COLO829 (cell line): ENCODE measurements at places on chromosomes 4 and X.

DNA sequence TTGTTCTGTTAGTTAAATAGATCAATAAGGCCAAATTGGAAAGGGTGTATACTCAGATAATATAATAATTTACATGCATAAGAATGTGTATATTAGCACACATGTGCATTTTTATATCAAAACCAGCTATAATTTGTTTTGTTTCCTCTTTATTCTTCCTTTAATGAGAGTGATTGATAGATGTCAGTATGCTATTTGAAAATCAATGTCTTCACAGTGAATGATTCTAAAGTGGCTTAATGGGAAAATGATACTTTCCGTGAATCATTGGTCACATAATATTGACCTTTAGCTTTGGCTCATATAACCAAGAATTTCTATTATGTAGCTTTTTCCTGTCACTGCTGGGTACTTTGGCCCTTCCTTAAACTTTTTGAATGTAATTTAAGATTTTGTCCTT lies 48.6 kb downstream of the PLS3 start:
- no peak for DNase-seq

DNA sequence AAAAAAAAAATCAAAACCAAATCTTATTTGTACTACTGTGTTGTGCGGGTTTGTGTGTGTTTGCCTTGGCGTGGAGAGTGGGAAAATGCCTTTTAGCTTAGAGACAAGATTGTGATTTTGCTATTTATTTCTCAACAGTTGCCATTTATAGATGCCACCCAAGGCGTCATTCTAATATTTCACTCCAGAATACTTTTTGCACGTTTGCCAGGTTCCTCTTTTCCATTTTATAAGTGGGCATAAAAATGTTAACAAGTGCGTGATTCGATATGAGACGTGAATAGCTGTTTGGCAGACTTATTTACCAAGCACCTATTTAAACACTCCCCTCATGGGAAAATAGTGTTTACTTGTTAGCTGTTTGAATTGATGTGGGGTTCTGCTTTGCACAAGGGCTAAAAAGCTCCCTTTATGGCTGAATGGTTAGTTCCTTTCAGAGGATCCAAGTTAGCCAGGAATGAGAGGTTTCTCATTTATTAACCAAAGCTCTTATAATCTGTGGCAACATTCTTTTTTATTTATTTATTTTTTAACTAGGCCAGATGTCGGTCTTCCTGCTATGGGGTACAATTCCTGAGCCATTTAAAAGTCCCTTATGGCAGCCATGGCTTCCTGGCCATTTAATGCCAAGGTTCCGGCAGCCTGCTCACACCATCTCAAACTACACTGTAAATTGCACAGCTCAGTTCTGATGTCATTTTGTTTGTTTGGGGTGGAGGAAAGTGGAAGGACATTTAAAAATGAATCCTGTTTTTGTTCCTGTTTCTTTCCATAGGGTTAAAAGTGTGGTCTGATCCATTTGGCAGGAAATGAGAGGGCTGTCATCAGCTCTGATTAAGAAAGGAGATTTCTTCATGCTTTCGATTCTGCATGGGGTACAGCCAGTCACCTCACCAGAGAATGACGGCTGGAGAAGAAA lies 14.6 kb downstream of the SMIM20 start:
- no peak for DNase-seq

DNA sequence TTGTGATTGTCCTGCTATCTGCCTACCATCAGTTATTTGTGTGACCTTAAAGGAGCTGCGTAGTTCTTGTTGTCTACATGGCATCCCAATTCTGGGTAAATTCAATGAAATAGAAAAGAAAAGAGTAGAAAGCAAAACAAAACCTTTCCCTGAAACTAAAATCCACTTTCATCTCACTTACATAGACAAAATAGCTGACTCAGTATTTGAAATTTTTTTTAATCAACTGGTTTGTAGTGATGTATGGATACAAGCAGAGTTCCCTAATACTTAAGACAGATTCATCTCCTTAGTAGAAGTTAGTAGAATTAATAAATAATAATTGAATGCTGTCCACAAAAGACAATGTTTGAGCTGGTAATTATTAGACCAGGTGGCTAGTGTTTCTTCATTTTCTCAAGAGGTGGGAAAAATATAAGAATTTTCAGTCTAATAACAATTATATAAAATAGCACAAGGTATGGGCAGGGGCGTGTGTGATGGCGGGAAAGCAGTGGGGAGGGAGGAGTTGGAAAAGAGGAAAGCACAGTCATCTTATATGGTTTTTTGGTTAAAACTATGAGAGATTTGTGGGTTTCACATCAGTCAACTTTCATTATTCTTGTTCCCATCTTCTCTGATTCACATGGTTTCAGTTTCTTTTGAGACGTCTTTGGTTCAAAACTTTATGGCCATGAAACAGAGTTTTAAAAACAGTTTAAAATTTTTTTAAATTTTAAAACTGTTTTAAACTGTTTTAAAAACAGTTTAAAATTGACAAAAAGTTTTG lies 275.2 kb downstream of the SPRY1 start:
- DNase-seq: no peak

DNA sequence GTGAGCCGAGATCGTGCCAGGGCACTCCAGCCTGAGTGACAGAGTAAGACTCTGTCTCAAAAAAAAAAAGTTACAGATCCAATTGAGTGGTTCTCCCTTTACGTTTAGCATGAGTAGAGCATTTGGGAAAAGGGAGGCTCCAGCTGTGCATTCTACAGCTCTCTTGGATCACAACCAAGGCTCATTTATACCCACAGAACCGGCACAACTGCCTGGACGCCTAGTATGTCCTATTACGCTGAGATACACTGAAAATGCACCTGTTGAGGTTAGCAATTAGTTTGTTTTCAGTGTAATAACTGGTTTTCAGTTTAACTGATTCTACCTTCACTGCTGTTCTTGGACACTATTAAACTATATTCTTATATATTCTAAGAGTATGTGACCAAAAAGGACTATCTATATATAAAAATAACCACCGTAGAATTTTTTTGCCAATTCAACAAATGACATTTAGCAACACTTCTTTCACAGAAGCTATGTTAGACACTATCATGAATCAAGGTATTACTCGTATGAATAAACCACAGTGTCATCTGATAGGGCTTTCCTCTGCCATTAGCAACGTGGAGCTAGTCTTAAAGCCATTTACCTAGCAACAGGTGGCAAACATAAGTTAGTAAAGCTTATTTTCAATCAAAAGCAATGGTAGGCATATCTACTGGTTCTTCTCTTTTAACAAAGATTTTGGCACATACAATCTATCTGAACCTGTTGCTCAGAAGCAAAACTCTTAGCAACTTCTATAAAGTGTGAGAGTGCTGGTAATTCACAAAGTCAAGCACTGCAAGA lies 3.6 kb downstream of the OTUD4 start:
- no peak for DNase-seq

DNA sequence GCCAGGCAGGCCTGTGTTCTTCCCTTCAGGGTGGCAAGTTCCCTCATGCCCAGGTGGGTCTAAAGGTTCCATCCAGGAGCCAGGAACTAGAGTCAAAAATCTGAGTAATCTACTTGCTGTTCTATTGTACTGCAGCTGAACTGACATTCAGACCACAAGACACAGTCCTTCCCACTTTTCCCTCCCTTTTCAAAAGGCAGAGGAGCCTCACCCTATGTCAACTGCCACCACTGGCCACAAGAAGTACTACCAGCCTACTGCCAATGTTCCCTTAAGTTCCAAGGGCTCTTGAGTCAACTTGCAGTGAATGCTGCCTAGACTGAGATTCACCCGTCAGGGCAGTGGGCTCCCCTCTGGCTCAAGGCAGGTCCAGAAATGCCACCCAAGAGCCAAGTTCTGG lies 133.5 kb downstream of the FAM47B start:
- no peak for DNase-seq

DNA sequence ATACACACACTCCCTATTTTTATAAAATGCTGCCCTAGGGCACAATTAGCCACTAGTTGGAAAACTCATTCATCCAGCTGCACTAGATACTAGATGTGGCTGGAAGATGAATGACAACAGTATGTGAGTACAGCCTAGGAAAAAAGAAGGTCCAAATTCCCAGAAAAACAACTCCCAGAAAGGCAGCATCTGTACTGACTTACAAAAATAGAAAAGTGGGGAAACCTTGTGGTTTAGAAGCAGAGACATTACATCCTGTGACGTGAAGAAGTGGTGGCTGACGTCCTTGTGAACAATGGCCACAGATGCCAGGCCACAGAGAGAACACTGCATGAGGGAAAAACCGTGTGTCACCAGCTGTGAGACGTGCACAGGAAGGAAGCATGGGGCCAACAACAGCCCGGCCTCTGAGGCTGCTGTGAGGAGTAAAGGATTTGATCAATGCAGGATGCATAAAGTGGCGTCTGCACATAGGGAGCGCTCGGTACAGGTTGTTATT lies 81.2 kb downstream of the SPRY1 start:
- DNase-seq: no peak

- no peak for DNase-seq
Observed at GRCh38 chr4:183517194-183517593, 12.3 kb downstream of the ING2 start.

GRCh38 chr4:35250331-35250730 lies 994.0 kb downstream of the ARAP2 start:
- no peak for DNase-seq
